ENCODE measurements at places on chromosomes 11 and 22.

- no peak for DNase-seq
These were observed 173.3 kb upstream of the PDGFD start for GRCh38 chr11:104337273-104337672.

GRCh38 chr22:40042312-40042711 lies 47.6 kb downstream of the FAM83F start:
- no peak for DNase-seq

- peak; percentile 58 for DNase-seq
These were observed 61.4 kb upstream of the ASPHD2 start for GRCh38 chr22:26367402-26368245.

DNA sequence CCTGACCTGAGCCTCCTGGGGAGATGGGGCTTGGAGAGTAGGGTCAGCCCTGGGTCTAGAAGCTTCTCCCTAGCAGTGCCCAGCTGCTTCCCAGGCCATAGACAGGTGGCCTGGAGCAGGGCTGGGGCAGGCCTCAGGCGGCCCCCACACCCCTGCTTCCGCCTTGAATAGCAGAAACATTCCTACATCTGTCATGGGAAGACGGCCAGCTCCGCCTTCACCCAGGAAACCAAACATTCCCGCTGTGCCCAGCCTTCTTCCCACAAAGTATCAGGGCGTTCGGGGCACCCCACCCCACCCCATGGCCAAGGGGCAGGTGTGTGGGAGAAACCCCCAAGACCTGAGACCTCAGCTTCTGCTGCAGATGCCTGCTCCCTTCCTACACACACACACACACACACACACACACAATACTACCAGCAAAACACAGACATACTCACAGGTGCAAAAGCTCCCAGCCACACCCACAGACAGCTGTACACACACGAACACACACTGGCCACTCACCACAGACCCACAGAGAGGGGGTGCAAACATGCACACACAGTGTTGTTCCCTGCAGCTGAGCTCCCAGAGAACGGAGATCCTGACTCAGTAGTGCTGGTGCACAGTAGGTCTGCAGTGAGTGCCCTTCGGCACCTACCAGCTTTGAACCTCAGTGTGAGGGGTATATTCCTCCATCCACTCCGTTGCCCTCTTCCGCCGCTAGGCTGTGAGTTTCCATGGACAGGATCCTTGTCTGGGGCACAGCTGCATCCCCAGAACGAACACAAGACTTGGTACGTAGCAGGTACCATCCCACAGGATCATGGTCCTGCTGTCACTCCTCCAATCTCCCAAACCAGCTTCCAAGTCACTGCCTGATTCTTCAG lies 37.4 kb downstream of the PDGFB start:
- no peak for DNase-seq

DNA sequence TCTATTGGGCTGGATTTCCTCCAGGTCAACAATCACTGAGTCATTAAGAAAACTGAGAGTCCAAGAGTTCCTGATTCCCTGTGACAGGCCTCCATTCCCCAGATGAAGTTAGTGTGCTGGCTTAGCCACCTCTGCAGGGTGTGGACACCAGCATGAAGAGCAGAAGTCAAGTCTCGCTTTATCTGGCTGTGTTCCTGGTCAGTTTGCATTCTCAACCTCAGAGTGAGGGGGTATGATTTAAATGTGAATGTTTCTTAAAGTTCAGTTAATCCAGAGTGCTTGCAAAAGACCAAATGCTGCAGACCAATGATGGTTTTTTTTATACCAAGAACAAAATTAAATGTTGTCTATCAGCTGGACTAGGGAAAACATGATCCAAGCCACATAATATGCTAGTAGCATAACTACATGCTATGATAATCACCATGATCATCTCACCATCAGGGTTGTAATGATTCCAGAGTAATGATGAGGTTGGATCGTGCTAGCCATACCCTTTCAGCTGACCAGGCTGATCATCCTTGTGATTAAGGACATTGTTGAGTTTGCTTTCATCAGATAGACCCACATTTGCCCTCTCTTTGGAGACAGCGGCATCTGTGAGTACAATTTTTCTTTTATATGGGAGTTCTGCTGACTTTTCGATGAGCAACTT lies 145.8 kb upstream of the ARHGAP20 start:
- peak; percentile 94 for DNase-seq

GRCh38 chr11:62142921-62143320 lies 19.1 kb downstream of the INCENP start:
- no peak for DNase-seq

DNA sequence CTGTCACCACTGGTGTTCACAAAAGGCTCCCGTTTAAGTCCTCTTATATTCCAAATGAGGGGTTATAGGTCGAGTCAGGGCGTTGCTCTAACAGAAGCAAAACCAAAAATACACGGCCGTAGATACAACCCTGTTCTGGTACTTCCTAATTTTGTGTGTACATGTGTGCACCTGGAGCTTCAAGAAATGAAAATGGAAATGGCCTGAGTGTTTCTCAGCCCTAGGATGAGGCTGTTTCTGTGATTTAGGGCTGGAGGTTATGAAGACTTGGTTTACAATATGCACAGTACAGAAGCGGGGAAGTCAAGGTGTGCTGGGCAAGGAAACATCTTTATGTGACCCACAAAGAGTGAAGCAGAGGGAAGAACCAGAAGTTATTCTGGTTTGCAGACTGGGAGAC lies 110.4 kb upstream of the OR4B1 start:
- DNase-seq: no peak

- DNase-seq: no peak
These were observed 534.5 kb downstream of the LRRC4C start for GRCh38 chr11:40924915-40925314.

DNA sequence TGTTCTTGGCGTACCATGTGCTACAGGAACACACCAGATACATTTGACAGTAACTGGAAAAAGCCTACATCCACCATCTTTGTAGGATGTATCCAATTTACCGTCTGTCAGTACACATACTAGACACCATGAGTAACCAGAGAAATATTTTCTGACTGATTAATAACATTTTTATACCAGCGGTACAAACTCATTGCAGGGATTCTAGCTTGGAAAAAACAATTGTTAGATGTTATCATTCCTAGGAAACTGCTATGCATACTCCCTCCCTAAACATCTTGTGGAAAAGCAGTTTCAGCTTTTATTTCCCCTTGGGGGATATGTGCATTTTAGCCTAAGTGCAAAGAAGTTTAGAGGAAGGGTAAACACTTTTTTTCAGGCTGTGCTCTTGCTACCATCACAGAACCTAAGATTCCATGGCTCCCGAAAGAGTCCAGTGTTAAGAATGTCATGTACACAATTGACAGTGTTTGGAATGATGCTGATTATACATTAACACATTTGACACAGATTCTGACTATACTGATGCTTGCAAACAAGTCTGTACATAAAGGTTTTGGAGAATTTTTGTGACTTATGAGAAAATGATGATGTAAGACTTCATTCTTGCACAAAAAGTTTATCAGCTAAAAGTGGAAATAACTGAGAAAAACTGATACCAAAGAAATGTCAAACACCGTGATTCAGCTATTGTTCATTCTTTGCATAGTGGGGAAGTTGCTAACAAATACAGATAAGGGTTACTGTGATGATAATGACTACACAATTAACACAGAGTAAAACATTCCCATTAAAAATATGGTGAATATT lies 23.7 kb downstream of the NCF4 start:
- peak; percentile 75 for DNase-seq

- no peak for DNase-seq
These were observed 652.6 kb downstream of the METTL15 start for GRCh38 chr11:28760676-28761390.

GRCh38 chr11:114883472-114883871 lies 205.1 kb downstream of the NXPE2 start:
- no peak for DNase-seq

DNA sequence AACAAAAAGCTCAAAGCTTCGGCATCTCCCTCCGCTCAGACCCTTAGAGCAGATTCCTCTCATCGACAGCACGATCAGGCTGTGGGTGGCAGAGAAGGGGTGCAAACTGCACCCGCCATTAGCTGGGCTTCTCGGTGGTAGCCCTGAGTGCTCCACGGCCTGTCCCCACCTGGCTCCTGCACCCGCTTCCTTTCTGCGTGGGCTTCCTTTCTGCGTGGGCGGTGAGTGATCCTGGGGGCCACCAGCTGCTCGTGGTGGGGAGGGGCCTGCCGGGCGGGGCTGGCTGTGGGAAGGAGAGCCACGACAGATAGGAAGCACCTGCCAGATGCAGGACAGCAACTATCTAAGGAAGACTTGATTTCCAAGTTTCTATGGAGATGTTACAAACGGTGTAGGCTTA lies 55.0 kb downstream of the BRD1 start:
- no peak for DNase-seq

DNA sequence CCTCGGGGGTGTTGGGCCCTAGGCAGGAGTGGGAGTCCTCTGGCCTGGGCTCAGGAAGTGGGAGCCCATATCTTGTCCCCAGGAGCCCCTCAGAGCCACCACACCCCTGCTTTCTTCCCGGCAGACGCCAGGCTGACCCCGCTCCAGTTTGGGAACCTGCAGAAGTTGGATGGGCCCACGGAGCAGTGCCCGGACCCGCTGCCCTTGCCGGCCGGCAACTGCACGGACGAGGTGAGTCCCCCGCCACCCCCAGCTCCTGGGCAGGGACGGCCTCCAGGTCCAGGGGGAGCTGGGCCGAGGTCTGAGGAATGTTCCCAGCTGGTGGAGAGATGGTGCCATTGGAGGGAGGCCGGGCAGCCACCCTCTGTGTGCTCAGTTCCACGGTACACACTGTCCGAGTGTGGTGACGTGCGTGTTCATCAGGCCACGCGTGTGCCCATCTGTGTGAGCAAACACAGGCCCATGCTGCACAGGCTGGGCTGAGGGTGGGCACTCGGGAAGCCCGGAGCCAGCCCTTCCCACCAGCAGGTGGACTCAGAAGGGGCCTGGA lies 4.8 kb downstream of the MUC5B start:
- DNase-seq: no peak

GRCh38 chr11:12377106-12377823 lies at the start of gene PARVA:
Gene PARVA, plus strand, starts transcription at chr11:12377571. Its CDS starts 77 bp downstream, at chr11:12377648.
- peak; percentile 82 for DNase-seq

- DNase-seq: no peak
These were observed 282.5 kb upstream of the ISX start for GRCh38 chr22:34783436-34783835.

- no peak for DNase-seq
These were observed 404.6 kb downstream of the TBC1D22A start for GRCh38 chr22:47167056-47167455.

- no peak for DNase-seq
These were observed 129.1 kb downstream of the LUZP2 start for GRCh38 chr11:24625975-24626374.

GRCh38 chr11:73205661-73206343 lies 12.3 kb upstream of the P2RY2 start:
- no peak for DNase-seq

GRCh38 chr22:27196606-27197005 lies 539.2 kb downstream of the MIAT start:
- DNase-seq: no peak

GRCh38 chr22:39527481-39527961 lies 5.0 kb downstream of the RPS19BP1 start:
- DNase-seq: no peak

DNA sequence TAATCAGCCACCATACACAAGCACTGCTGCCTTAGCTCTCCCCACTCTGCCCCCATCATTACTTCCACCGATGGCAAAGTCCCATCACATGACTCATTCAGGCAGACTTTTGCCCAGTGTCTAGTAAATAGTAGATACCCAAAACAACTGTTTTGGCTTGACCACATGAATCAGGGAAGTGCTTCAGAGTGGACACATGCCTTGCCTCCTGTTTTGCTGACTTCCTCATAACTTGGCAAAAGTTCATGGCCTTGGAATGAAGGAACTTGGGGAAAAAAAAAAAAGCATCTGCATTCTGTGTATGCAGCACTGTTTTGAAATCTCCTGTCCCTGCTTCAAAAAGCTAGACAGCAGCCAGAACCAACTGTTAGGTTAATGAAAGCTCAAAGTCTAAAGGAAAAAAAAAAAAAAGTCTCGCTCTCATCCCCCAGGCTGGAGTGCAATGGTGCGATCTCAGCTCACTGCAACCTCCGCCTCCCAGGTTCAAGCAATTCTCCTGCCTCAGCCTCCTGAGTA lies 335.3 kb downstream of the FAM181B start:
- DNase-seq: no peak

GRCh38 chr22:42256930-42257329 lies 13.5 kb downstream of the TCF20 start:
- no peak for DNase-seq

- DNase-seq: no peak
These were observed 42.1 kb downstream of the RTL6 start for GRCh38 chr22:44455963-44456358.

- DNase-seq: peak; percentile 89
These were observed 54.7 kb downstream of the FBXO7 start for GRCh38 chr22:32528984-32529982.

- DNase-seq: no peak
These were observed 106.4 kb downstream of the SYN3 start for GRCh38 chr22:32951807-32952153.

GRCh38 chr22:30116362-30117117 lies 36.3 kb downstream of the HORMAD2 start:
- peak; percentile 72 for DNase-seq

- DNase-seq: no peak
These were observed 184.7 kb downstream of the MIAT start for GRCh38 chr22:26842103-26842502.

GRCh38 chr22:49255154-49255553 lies 572.5 kb downstream of the BRD1 start:
- DNase-seq: no peak

- no peak for DNase-seq
These were observed 7.9 kb downstream of the TIGD3 start for GRCh38 chr11:65362320-65362931.

DNA sequence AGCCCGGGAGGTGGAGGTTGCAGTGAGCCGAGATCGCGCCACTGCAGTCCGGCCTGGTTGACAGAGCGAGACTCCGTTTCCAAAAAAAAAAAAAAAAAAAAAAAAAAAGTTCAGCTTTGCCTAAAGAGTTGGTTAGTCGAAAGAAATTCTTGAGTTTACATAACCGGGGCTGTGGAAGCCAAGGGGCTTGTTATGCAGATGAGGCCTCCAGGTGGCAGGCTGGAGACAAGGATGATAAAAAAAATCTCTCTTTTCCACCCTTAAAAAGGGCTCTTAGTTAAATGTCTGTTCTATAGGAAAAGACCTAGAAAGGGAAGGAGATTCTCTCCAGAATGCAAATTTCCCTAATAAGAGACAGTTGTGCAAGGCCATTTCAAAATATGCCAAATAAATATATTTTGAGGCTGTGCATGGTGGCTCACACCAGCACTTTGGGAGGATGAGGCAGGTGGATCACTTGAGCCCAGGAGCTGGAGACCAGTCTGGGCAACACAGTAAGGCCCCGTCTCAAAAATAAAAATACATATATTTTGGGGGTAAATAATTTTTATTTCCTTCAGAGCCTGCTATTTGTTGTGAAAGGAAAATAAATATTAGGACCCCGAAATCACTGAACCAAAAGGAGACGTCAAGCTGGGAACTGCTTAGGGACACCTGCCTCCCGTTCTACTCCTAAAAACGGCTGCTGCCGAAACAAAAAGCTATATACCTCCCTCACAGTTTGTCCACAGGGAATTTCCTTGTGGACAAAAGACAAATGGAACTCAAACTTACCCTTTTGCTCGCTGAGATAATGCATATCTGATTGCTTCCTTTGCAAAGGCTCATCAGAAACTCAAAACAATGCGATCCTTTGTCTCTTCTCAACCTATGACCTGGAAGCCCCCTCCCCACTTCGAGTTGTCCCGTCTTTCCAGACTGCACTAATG lies 2.4 kb upstream of the IFITM2 start:
- peak; percentile 90 for DNase-seq
